ENCODE measurements at places on chromosomes 4 and X.

GRCh38 chr4:48967631-48968030 is 18.4 kb upstream of the CWH43 start:
- DNase-seq: no peak

- no peak for DNase-seq
Measured at GRCh38 chr4:22552812-22553211, 36.9 kb upstream of the ADGRA3 start.

- DNase-seq: peak; percentile 64
Measured at GRCh38 chrX:17547658-17548057, 172.7 kb downstream of the NHS start.

DNA sequence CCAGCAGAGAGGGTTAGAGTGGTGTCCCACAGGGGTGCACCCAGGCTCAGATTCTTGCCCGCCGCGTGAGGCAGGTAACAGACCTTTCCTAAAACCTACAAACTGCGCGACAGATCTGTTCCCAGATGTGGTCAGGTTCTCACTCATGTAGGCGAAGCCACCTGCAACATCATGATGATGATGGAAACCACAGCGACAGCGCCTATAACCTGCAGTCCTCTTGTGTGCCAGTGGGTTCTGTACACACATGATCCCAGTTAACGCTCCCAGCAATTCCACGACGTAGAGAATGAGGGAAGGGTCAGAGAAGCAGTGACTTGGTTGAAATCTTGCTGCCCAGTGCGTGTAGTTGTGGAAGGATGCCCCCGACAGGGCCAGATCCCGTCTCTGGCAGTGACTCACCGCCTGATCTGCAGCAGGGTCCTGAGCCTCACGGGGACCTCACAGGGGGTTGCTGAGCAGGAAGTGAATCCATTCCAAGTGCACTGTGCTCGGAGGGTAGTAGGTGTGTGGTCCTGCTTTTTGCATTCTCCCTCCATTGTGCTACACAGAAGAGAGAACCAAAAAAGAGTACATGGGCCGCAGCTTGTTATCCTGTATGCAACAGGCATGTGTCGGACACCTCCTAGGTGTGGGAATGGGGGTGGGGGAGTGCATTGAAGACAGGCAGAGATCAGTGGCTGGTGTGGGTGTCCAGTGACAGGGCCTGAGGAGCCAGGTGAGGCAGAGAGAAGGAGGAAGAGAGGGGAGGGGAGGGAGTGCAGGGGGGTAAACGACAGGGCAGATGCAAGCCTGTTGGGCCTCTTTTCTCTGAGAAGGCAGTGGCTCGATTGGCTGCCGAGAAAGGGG is 66.6 kb downstream of the MTMR1 start:
- DNase-seq: no peak

DNA sequence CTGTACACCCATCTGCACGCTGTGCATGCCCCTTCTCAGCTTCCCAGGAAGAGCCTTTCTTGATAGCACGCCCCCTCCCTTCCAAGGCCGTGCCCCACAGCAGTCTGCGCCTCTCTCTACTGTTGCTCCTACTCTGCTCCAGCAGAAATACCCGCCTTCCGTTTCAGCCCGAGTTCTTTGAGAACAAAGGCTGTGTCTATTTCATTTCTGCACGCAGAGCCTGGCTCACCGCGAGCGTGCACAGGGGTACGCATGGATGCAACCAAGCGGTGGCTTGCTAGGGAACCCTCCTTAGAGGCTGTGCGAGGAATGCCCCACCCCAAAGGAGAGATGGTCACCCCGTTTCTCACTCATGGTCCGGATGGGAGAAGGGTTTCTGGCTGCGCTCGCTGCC is 485 bp downstream of the AADAT start:
- DNase-seq: peak; percentile 10
